Activated T-helper 1 cell treated with anti-CD3 and anti-CD28 coated beads, Interleukin-12 subunit alpha, Interleukin-12 subunit beta, Interleukin-2, Interleukin-4 antibody, amounts not matched to agents 30 ng/mL and 10 ng/mL and 1 ng/mL, durations not matched to agents 14 hours and 24 hours and 36 hours (primary cell): ENCODE measurements at places on chromosomes 7 and 10.

DNA sequence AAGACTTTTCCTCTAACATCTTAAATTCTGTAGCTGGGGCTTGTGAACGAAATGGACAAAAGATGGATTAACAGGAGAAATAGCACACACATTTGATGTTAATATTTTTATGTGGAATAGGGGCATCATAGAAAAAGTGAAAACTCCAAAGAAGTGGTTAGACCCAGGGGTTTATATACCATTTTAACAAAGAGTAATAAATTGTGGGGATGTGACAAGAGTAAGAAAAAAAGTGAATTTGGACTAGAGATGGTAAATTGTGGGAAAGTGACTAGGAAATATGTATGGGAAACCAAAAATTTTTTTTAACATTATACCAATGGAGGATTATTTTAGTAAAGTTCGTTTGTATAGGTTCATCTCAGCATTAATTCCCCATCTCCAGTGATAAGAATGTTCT is 8.2 kb downstream of the SLC39A12 start:
- H3K4me3 ChIP-seq: no peak overlapping the region
- no peaks in the 10 kb centered on the region for H3K4me1 ChIP-seq
- H3K27ac ChIP-seq: no peak overlapping the region
- DNase-seq: no peak

DNA sequence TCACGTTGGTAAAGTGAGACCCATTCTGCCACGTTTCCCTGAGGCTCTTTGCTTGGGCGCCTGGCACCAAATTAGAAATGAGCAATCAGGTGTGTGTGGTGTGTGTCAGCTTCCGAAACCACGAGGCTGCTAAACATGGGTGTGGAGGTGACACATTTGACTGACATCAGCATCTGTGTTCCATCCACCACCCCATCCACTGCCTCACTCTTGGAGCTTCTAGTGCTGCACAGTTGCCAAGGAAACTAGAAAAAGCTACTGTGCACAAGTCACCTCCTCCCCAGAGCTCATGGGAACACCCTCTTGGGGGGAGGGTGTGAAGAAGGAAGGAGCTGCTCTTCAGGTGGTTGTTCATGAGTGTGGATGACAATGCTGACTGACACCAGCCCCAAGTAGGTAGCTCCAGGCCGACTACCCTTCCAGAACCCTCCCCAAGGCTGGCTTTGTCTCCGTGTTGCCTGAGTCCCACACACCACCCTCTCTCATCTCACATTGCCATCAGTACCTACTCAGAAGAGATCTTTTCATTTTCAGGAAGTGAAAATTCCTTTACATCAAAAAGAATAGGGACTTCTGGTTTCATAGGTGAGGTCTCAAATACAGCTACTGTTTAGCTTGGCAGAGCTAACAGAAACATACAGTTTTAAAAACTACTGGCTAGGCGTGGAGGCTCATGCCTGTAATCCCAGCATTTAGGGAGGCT is 152.2 kb downstream of the TMEM178B start:
- peaks cover 4% of the 10 kb centered on the region for H3K27me3 ChIP-seq
- no peak overlapping the region for H3K27ac ChIP-seq
- no peaks in the 10 kb centered on the region for H3K4me1 ChIP-seq

DNA sequence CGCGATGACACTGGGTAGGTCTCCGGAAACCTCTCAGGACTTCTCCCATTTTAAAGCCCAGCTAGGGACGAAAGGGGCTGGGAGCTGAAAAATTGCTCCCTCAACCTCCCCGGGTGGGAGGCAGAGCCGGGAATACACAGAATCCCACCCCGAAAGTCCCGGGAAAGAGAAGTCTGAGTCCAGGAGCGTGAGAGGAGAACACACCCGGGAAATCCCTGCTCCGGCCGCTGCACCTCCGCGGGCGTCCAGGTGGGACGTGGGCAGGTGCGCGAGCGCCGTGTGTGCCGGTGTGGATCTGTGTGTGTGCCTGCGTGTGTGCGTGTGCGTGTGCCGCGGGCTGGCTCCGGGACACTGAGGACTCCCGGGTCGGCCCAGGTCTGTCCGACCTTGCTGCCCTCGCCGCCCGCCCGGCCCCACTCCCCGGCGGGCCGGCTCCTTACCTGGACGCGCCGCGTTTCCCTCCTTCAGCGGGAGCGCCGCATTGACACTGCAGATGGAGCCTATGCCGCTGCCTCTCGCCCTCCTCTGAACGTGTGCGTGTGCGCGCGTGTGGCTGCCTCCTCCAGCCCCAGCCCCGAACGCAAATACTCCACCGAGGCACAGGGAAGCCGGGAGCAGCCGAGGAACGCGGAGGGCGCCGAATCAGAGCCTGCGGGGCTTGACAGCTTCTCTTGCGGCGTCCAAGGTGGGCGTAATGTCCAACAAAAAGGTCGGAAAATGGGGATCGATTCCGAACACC is at the start of gene PLXNA4:
PLXNA4 (minus strand) TSS at position 489 of the 739 bp plus-strand sequence. CDS start 67,777 bp downstream, outside the sequence.
- H3K27ac ChIP-seq: no peak within 1 kb of the TSS
- peaks cover 74% of the 10 kb centered on the region for H3K27me3 ChIP-seq
- H3K36me3 ChIP-seq: no peaks in the 10 kb centered on the region
- H3K4me1 ChIP-seq: peaks cover 28% of the 10 kb centered on the region
- H3K4me3 ChIP-seq: peak within 1 kb of the TSS; percentile 39

DNA sequence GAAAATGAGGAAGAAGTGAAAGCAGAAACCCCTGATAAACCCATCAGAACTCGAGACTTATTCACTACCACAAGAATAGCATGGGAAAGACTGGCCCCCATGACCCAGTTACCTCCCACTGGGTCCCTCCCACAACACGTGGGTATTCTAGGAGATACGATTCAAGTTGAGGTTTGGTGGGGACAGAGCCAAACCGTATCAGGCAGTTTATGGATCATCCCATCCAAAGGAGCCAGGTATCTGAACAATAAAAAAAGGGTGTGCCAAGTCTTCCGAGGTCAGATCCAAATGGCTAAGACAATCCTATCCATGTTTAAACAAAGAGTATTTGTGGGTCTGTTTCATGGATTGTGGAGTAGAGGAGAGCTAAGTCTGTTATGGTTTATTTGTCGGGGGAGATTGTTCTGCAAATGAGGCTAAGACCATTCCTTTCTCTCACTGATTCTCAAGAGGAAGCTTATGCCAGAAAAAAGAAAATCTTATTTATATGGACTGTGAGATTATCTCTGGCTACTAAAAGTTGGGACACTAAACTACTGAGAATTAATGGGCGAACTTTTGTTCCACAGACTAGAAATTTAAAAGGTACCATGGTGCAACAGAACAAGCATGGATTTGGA is 203.7 kb downstream of the IPMK start:
- H3K27me3 ChIP-seq: peaks cover 6% of the 10 kb centered on the region
- no peak overlapping the region for H3K27ac ChIP-seq
- DNase-seq: no peak
- H3K4me3 ChIP-seq: no peak overlapping the region
- H3K4me1 ChIP-seq: no peaks in the 10 kb centered on the region

DNA sequence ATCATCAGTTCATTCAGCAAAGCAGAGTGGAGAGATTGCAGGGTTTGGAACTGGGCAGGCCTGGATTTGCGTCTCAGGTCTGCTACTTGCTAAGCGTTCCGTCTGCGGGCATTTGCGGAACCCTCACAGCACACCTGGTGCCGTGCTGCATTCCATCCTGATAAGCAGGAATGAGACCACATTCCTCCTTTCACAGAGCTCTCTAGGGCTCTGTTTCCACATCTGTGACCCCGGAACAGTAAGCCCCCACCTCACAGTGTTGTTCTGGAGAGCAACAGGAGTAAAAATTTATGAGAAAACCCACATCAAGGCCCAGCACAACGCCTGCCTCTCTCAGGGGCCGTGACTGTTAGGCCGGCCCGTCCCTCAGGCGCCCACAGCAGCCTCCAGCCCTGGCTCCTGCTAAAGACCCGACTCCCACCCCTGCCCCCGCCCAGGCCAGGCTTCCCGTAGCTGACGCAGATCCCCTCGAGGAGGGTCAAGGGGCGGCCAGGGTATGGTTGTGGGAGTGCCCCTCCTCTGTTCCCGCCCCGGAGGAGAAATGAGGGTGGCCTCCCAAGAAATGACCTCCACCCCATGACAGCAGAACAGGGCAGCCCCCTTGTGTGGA is 128.9 kb downstream of the RGS10 start:
- H3K36me3 ChIP-seq: peaks cover 5% of the 10 kb centered on the region
- no peaks in the 10 kb centered on the region for H3K27me3 ChIP-seq
- H3K27ac ChIP-seq: no peak overlapping the region
- H3K4me3 ChIP-seq: no peak overlapping the region
- no peaks in the 10 kb centered on the region for H3K4me1 ChIP-seq
- DNase-seq: no peak

GRCh38 chr10:127921075-127921752 is 14.3 kb downstream of the PTPRE start:
- peaks cover 20% of the 10 kb centered on the region for H3K4me1 ChIP-seq
- no peak for DNase-seq
- no peaks in the 10 kb centered on the region for H3K27me3 ChIP-seq
- H3K27ac ChIP-seq: no peak overlapping the region
- H3K4me3 ChIP-seq: no peak overlapping the region
- H3K36me3 ChIP-seq: no peaks in the 10 kb centered on the region

- H3K4me1 ChIP-seq: no peaks in the 10 kb centered on the region
- H3K4me3 ChIP-seq: no peak overlapping the region
- no peak overlapping the region for H3K27ac ChIP-seq
These were observed 36.5 kb upstream of the PDZD8 start for GRCh38 chr10:117411479-117412399.

DNA sequence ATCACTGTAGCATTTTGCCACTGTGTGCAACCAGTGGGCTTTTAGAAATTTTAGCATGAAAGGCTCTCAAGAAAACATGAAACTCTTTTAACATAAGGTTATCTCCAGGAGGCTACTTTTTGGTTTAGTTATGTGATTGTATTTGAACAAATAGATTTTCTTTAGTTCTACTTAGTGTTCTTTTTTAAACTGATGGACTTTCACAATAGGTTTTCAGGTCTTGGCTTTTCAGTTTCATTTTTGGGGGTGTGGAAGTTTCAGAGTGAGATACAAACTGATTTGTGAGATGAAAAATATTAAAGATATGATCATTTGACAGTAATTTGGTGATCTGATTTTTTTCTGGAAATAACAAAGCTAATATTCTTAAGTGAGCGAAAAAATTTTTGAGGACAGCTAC is 344.1 kb downstream of the PHF14 start:
- H3K4me1 ChIP-seq: no peaks in the 10 kb centered on the region
- no peaks in the 10 kb centered on the region for H3K27me3 ChIP-seq
- no peak overlapping the region for H3K4me3 ChIP-seq
- DNase-seq: no peak
- no peaks in the 10 kb centered on the region for H3K36me3 ChIP-seq
- H3K27ac ChIP-seq: no peak overlapping the region

- no peak overlapping the region for H3K4me3 ChIP-seq
- no peak overlapping the region for H3K27ac ChIP-seq
- DNase-seq: no peak
- peaks cover 17% of the 10 kb centered on the region for H3K4me1 ChIP-seq
- H3K36me3 ChIP-seq: no peaks in the 10 kb centered on the region
- peaks cover 13% of the 10 kb centered on the region for H3K27me3 ChIP-seq
These were observed 59.1 kb downstream of the ARMC3 start for GRCh38 chr10:22986771-22987542.

- H3K27ac ChIP-seq: no peak overlapping the region
- DNase-seq: no peak
- peaks cover 5% of the 10 kb centered on the region for H3K27me3 ChIP-seq
These were observed 149.4 kb upstream of the ZMIZ1 start for GRCh38 chr10:78919181-78919966.

- peaks cover 42% of the 10 kb centered on the region for H3K27me3 ChIP-seq
- H3K4me1 ChIP-seq: no peaks in the 10 kb centered on the region
- peak overlapping the region; percentile 42 for H3K4me3 ChIP-seq
- DNase-seq: no peak
- no peaks in the 10 kb centered on the region for H3K36me3 ChIP-seq
- H3K27ac ChIP-seq: no peak overlapping the region
These were observed 642 bp upstream of the PRKG1 start for GRCh38 chr10:51073453-51074237.

GRCh38 chr7:46900312-46901263 is 681.3 kb downstream of the TNS3 start:
- no peak overlapping the region for H3K27ac ChIP-seq
- DNase-seq: no peak
- no peak overlapping the region for H3K4me3 ChIP-seq
- no peaks in the 10 kb centered on the region for H3K27me3 ChIP-seq
- H3K36me3 ChIP-seq: no peaks in the 10 kb centered on the region

GRCh38 chr7:2530071-2530987 is 10.8 kb downstream of the LFNG start:
- peak overlapping the region; percentile 74 for H3K4me3 ChIP-seq
- DNase-seq: peak; percentile 63
- no peaks in the 10 kb centered on the region for H3K27me3 ChIP-seq
- H3K4me1 ChIP-seq: peaks cover 34% of the 10 kb centered on the region
- peaks cover 13% of the 10 kb centered on the region for H3K36me3 ChIP-seq

DNA sequence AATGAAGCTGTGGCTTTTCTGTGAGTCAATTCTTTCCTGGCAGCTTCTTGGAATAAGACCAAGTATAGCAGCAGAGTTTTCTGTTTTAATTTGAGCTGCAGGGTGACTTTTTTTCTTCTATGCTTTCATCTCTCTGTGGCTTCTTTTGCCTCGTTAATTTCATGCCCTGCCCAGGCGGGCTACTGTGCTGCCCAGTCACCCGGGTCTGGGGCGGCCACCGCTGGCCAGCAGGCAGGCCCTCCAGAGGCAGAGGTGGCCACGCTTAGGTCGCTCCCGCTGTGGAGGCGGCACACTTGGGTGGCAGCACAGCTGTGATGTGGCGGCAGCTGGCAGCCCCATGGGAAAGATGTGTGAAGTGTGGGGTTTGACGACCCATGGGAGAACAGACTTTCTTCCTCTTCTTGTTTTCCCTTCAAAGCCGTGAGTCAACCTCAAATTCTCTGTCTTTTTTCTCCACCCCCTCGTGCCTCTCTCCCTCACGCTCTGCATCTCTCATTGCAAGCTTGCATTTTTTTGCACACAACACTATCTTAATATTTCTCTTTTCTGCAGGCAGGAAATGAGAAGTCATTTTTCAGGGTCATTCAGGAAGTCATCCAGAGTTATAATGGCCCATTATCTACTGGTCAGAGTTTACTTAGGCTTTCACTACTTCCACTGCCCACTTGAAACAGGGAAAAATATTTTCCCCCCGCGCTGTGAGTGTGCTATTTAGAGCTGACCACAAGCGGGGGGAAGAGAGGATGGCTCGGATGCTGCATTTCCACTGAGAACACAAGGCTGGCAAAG is 67.8 kb downstream of the EGFR start:
- no peak for DNase-seq
- peak overlapping the region; percentile 52 for H3K4me3 ChIP-seq
- H3K27me3 ChIP-seq: peaks cover 29% of the 10 kb centered on the region
- no peaks in the 10 kb centered on the region for H3K36me3 ChIP-seq

DNA sequence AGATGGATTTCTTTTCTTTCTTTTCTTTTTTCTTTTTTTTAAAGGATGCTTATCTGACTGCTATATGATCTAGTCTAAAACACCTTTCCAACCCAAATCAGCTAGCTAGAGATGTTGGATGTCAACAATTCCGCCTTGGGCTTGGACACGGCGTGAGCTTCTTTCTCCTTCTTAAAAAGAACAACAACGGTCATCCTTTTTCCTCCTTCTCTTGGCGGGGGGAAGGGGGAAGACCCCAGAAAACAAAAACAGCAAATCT is 1.0 kb downstream of the BEND7 start:
- peaks cover 67% of the 10 kb centered on the region for H3K27me3 ChIP-seq
- H3K36me3 ChIP-seq: no peaks in the 10 kb centered on the region
- peak overlapping the region; percentile 63 for H3K4me3 ChIP-seq
